AG20443 (cell line): ENCODE measurements at places on chromosomes 12 and 14.

GRCh38 chr14:36424478-36425102 lies 95.4 kb downstream of the NKX2-1 start:
- DNase-seq = no peak

- DNase-seq = peak; percentile 47
Observed at GRCh38 chr14:86057018-86057667, 527.2 kb downstream of the FLRT2 start.

GRCh38 chr14:55353686-55354467 lies 57.8 kb downstream of the ATG14 start:
- no peak for DNase-seq

DNA sequence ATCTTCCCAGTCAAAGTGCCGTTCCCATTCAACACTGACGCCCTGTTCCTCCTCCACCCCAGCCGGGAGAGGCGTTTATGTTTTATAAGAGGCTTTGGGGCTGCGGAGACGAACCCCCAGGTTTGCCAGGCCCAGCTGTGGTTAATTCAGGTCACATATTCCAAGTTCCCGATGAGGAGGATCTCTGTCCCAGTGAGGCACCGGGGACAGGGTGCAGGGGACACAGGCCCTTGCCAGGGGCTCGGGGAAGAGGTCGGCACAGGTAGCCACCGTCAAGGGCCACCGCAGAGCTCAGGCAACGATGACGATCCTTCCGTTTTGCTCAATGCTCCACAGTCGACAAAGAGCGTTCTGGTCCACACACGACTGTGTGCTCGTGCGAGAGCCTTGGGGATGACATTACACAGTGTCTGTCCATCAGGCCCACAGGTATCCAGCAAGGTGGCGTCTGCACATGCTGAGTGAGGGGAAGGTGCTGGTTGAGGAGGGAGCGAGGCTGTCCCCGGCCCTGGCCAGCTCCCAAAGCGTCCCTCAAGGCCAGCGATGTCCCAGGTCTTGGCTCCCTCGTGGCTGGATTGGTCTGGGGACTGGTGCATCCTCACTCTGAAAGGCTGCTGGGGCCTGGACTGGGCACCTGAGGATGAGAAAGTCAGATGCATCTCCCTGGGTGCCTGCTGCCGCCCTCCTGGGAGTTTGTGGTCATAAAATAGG lies 189.2 kb upstream of the C14orf180 start:
- no peak for DNase-seq

GRCh38 chr12:58916161-58916621 lies 4.1 kb downstream of the LRIG3 start:
- no peak for DNase-seq

DNA sequence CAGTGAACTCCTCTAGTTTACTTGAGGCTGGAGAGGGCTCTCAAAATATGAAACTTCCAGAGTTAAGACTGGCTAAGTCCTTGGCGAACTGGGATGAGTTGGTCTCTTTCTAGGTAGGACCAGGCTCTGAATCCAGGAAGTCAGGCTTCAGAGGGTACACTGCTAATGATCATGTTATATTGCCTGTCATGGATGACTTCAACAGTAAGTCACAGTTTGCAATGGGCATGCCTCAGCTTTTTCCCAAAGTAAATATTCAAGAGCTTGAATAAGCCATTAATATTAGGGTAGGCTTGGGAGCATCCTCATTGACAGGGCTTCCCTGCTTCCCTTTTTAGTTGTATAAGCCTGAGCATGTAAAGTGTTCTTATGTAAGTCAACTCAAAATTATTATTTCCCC lies 61.7 kb upstream of the PTHLH start:
- DNase-seq = no peak

GRCh38 chr12:65603438-65604351 lies 220.6 kb upstream of the HMGA2 start:
- DNase-seq = peak; percentile 73
